Fibroblast of the aortic adventitia (primary cell): ENCODE measurements at places on chromosomes 2 and 18. TPM values are rescaled to one million over a fixed set of nuclear protein-coding genes. Genes with fewer than 3 reads are reported as not detected.

- DNase-seq = no peak
These were observed 181.2 kb downstream of the THADA start for GRCh38 chr2:43414586-43415135.

- no peak for DNase-seq
These were observed 125.3 kb downstream of the METTL8 start for GRCh38 chr2:171308280-171309054.

DNA sequence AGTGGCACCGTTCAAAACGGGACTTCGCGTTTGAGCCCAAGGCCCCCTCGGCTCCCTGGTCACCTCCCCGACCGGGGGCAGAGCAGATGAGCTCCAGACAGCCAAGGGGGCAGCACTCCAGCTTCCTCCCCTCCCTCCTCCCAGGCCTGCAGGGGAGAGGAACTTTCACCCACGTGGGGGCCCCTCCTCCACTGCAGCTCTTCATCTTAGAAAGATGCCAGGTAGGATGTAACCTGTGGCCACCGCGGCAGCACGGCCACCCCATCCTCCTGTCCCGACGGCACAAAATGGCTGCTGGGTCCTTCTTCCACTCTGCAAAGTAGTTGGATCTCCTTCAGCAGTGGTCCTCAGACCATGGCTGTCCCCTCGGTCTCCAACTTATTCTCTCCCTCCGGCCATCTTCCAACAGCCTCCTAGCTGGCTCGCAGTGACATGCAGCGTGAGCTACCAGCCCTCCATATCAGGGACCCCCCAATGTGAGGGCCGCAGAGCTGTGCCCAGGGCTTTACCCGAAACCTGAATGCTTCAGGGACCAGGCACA is 94.5 kb upstream of the ID2 start:
- DNase-seq = no peak

DNA sequence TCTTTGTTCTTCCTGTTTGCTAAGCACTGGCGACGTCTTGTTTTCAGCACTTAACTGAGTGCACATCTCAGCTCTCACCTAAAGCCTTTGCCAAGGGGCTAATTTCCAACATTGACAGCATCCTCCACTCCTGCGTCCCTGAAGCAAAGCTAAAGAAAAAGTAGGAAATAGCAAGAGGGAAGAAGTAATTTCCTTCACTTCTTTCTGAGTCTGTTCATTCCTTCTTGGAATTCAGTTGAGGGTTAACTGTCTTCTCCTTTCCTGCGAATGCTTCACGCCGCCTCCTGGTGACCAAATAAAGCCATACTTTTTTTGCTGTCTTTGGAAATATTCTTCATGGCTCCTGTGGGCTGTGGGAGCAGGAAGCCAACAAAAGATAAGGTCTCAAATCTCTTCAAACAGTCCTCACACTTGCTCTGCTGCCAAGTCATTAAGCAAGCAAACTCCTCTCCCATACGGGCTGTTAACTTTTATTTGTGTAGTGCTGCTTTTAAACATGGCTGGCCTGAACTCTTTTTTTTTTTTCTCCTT is 100.9 kb downstream of the DPP10 start:
- peak; percentile 2 for DNase-seq

- DNase-seq = no peak
These were observed 44.9 kb downstream of the PTPN2 start for GRCh38 chr18:12839057-12839525.

- DNase-seq = no peak
These were observed 83.3 kb downstream of the RTP5 start for GRCh38 chr2:241952816-241953215.

CCDC178 gene
- total RNA-seq = 0.72 and 0.74 TPM in 2 replicates

ANKRD30BL gene
- total RNA-seq = 0.16 TPM in 1 of 2 replicates, not detected in the other

- no peak for DNase-seq
These were observed 83.4 kb downstream of the SERPINB8 start for GRCh38 chr18:64053246-64053645.

DNA sequence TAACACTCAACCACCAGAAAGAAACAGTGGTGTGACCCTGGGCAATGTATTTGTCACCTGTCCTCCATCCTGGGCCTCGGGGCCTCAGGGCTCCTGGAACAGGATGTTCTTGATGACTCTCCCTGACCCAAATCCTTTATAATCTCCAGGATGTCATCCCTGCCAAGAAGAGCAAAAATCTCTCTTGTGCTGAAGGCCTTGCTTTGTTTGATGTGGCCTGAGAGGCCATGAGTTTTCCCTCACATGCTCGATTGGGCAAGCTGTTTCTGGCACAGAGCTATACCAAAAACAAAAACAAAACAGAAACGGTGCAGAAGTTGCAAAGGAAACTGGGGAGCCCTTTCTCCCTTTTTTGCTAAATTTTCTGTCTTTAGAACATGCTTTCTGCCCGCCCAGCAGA is 35.7 kb upstream of the ST3GAL5 start:
- DNase-seq = peak; percentile 86

SP110 gene
- 21.0 and 46.0 TPM in 2 replicates for total RNA-seq

- peak; percentile 94 for DNase-seq
These were observed 1232.3 kb upstream of the ZEB2 start for GRCh38 chr2:145752091-145752806.

TRIP12 gene
- total RNA-seq = 151 and 210 TPM in 2 replicates

NXPH2 gene
- 1.3 TPM in 1 of 2 replicates, not detected in the other for total RNA-seq

DNA sequence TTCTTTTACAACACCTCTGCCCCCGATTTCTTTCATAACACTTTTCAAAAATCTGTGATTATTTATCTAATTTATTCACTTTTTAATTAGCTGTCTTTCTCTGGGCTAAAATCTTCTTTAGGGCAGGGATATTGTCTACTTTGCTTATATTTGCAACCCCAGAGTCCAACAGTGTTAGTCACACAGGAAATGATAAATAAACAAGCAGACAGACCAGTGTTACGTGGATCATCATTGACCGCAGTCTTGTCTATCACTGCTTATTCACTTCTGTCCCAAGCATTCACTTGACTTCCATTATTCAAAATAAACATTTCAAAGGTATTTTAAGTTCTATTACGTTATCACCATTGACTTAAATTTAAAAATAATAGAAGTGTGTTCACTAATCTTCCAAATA is 237.6 kb upstream of the UBE2E3 start:
- no peak for DNase-seq

CROCC2 gene
- total RNA-seq = under 0.01 and 0.41 TPM in 2 replicates

DNA sequence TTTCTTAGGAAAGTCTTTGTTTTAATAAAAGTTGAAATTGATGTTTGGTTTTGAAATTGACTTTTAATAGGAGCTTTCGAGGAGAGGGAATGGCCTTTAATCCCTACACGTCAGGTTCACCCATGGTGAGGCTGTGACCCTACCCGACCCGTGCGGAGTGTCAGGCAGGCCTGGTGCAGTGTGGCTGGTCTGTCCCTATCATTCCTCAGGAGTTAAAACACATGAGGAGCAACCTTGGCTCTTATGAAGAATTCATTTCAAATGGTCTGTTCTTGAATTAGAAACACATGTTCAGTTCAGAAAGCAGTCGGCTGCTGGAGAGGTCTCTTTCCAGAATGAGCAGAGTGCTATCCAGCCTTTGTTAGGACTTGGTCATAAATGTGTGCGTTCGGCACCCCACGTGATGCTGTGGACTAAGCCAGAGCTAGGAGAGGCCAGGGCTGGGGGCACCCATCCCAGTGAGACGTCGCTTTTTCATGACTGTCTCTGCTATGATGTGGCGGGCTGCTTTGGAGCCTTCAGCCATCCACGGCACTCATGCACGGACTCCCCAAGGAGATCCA is 54.7 kb downstream of the EMILIN2 start:
- DNase-seq = peak; percentile 90

CD207 gene
- not detected in 2 replicates for total RNA-seq

ACVR1C gene
- 0.63 and 1.2 TPM in 2 replicates for total RNA-seq

ZNF804A gene
- total RNA-seq = 4.7 and 12.9 TPM in 2 replicates

DNA sequence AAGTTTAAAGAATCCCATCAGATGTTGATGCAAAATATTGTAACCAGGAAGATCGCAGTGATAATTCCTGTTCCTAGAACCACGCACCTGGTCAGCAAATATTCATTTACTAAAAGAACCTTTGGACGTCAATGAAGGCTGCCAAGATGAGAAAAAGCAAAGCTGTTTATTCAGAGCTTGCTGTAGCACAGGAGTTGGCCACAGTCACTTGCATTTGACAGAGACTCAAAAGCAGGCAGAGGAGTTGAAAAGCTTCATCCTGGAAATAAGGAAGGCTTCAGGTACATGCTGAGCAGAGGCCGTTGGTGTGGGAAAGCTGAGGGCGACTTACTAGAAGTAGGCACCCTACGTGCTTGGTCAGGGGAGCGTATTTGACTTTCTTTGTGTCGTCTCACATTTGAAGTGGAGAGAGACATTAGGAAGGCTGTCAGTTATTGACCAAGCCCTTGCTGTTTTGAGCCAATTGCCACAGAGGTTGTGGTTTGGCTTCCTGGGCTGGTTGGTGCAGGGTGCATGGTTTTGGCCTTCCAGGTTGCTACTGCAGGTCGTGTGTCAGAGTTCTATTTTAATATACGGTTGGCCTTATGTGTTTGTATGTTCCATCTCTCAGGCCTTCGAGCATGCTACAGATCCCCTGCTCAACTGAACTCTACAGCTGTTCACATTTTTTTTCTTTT is 289.6 kb downstream of the METTL4 start:
- no peak for DNase-seq

- no peak for DNase-seq
These were observed 1088.1 kb downstream of the TSN start for GRCh38 chr2:122843503-122843902.

DNA sequence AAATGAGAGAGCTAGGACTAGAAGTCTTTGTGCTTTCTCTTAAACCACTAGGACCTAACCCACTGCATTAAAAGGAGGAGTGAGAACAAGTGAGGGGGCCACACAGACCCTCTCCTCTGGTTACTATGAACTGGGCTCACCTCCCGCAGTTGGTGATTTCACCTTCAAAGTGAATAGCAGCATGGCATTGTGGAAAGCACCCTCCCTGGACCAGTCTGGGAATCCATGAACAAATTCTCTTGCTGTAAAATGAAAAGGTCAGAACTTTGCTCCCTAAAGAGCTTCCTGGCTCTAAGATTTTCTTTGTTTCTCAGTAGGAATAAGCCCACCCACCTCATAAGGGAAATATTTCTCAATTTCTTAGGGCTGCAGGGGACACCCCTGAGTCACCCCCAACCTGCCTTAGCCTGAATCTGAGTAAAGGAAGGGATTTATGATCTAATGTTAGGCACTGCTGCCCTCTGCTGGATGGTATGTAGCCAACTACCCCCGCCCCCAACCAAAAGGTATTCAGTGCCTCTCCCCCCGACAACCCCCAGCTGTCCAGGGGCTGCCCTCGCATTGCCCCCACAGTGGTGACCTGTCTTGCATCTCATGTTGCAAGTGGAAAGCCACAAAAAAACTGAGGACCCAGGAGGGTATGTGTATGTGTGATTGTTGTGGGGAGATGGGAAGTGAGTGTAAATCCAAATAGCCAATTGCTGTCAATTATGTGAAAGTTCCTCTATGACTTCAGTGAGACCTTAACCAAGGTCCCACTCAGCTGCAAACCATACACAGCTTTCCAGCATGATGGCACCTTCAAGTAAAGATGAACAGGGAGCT is 230.9 kb upstream of the SLC14A2 start:
- peak; percentile 58 for DNase-seq

- DNase-seq = no peak
These were observed 301.1 kb downstream of the ERBB4 start for GRCh38 chr2:212237350-212238095.

DNA sequence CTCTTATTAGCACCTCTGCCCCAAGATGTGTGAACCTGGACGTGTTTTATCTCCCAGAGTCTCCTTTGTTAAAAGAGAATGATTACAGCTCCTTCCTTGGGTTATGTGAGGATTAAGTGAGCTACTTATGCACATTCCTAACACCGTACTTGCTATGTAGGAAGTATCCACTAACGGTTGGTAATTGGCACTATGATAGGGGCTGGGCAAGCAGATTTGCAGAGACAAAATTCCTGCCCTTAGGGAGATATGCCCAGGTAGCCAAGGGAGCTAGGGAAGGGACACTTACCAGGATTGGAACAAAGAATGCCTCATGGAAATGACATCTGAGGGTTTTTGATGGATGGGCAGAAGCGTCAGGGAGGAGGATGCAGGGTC is 11.5 kb upstream of the ALPK2 start:
- DNase-seq = no peak

DNA sequence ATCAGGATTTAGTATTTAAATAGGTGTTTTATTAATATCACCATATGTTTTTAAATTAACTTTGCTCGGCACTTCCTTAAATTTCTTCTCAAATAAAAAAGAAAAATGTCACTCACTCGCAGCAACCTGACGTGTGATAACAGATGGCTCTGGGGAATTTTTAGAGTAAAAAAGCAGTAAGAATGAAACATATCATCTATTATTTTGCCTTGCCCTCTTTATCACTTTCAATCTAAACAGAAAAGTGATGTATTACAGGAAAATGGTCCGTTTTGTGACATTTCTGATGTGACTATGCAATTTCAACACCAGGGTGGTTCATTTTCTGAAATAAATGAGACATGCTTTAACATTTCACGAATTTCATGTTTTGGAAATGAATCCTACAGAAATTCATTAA is 1368.0 kb upstream of the LRRTM1 start:
- DNase-seq = no peak

- no peak for DNase-seq
These were observed 85.1 kb downstream of the ACSL3 start for GRCh38 chr2:222945887-222946286.

GCKR gene
- total RNA-seq = 4.5 and 4.9 TPM in 2 replicates

CERKL gene
- total RNA-seq = 0.27 TPM in 1 of 2 replicates, not detected in the other

DAPL1 gene
- total RNA-seq = not detected in 2 replicates

GRCh38 chr2:168470320-168471162 is 14.5 kb downstream of the CERS6 start:
- no peak for DNase-seq

GRCh38 chr2:219522111-219523030 is 8.1 kb downstream of the ASIC4 start:
- DNase-seq = peak; percentile 78

DNA sequence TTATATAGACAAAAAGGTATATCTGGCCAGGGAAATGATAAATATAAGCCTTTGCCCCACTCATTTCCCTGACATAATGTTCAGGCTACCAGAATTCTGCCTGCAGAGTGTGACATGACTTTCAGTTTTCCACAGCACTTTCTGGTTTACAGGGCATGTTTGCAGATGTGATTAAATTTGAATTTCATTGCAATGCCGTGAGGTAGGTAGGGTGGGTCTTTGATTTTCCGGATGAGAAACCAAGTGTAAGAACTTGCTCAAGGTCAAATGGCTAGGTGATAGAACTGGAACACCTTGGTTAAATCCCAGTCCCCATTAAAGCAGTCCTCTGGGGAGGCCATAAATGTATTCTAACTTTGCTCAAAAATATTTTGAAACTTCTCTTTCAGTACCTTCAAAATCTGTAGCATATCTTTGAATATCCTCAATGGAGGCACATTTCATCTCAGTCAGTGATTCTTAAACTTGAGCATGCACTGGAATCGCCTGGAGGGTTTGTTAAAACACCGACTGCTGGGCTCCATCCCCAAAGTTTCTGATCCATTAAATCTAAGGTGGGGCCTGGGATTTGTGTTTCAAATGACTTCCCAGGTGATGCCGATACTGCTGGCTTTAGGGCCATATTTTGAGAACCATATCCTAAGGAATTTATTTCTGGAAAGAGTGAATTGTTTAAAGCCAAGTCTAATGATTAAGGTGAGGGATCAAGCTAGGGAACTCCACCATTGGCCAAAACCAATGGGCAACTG is 35.0 kb downstream of the MRPL33 start:
- DNase-seq = no peak

GRCh38 chr18:40283560-40283959 is 1671.5 kb upstream of the PIK3C3 start:
- no peak for DNase-seq

GRCh38 chr18:37407571-37407970 is 158.0 kb downstream of the CELF4 start:
- DNase-seq = no peak

GRCh38 chr2:233082222-233082930 is 22.2 kb downstream of the INPP5D start:
- DNase-seq = no peak

LONRF2 gene
- total RNA-seq = 1.8 and 2.0 TPM in 2 replicates
